Stimulated activated CD4-positive, alpha-beta T cell treated with anti-CD3 and anti-CD28 coated beads, Interleukin-1b, Interleukin-23, amount 100 ng/mL, for 1 hour (primary cell): ENCODE measurements at places on chromosomes 16 and 17.

DNA sequence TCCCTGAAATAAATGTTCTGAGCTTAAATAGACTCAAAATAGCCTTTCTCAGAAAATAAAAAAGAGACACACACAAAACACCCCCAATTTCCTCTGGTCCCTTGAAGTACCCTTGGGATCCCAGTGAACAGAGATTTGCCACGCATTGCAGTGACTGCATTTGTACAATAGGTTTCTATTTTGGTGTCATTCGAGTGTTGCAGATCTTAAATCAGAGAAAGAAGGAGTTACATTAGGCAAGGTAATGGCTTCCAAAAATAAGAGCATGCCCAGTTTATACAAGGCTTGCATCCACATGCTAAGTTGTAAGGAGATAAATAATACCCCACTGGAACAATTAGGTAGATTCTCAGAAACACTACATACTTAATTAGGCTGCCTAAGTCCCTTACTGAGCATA lies 2.2 kb downstream of the TOX3 start:
- no peak for DNase-seq

DNA sequence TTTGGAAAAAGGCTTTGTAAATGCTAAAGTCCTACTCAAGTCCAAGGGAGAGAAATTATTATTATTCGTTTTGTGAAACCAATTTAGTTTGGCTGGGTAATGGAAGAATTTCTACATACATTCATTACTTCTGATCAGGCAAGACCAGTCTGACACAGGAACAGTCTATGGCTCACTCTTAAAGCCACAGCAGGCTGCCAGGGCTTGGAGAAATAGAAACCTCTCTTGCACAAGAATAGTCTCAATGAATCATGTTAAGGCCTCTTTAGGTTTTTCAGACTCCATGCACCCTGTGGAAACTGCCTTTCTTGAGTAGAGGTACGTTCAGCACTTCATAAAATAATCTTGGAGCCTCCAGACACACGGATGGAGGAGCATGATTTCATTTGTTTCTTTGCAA lies 167.7 kb downstream of the IRX3 start:
- DNase-seq = no peak

DNA sequence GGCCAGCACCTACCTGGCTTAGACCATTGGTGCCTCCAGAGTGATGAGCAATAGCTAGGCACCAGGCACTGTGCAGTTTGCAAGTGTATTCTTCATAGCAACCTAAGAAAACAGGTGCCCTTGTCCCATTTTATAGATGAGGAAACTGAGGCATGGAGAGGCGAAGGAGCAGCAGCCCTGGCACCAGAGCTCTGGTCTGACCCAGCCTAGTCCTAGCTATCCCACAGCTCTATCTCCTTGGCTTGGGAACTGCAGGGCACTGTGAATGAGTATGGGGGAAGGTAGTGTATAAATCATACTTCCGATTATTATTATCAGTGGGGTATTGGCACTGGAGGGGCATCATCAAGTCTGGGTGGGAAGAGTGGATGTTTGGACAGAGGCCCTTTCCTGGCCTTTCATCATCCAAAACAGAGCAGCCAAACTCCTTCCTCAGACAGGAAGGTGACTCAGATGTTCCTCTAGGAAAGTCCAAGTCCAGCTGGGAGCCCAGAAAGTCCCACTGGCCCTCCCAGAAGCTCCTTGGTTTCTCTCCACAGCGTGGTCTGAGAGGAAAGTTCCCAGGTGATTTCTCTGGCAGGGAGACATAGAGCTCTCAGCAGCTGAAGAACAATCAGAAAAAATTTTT lies 32.0 kb upstream of the PLLP start:
- no peak for DNase-seq

GRCh38 chr17:1565877-1566276 lies 3.3 kb upstream of the PITPNA start:
- DNase-seq = no peak

DNA sequence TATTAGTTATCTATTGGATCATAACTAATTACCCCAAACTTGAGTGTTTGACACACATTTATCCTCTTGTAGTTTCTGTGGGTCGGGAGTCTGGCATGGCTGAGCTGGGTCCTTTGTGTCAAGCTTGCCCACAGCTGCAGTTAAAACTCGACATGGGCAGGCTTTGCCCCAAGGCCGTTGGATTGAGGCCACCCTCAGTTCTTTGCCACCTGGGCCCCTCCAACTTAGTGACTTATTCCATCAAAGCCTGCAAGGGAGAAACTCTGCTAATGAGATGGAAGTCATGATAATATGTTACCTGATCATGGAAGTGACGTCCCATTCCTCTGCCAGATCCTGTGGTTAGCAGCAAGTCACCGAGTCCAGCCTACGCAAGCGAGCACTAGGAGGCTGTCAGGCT lies 17.2 kb downstream of the TBCD start:
- DNase-seq = no peak

DNA sequence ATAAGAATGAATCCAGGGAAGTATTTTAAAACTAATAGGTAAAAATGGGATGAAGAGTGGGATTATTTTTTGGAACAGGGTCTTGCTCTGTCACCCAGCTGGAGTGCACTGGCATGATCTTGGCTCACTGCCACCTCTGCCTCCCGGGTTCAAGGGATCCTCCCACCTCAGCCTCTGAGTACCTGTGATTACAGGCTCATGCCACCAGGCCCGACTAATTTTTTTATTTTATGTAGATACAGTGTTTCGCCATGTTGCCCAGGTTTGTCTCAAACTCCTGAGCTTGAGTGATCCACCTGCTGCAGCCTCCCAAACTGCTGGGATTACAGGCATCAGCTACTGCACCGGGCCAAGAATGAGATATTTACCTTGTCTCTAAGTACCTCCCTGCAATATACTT lies 22.1 kb downstream of the NSMCE1 start:
- DNase-seq = no peak

GRCh38 chr16:70725912-70726828 lies 40.3 kb upstream of the MTSS2 start:
- no peak for DNase-seq

- no peak for DNase-seq
Observed at GRCh38 chr17:76213491-76213890, 26.8 kb downstream of the RNF157 start.

- DNase-seq = no peak
Observed at GRCh38 chr16:86808863-86809444, 230.6 kb downstream of the FOXL1 start.

GRCh38 chr17:81802048-81802758 lies 1.7 kb upstream of the GCGR start:
- DNase-seq = no peak

DNA sequence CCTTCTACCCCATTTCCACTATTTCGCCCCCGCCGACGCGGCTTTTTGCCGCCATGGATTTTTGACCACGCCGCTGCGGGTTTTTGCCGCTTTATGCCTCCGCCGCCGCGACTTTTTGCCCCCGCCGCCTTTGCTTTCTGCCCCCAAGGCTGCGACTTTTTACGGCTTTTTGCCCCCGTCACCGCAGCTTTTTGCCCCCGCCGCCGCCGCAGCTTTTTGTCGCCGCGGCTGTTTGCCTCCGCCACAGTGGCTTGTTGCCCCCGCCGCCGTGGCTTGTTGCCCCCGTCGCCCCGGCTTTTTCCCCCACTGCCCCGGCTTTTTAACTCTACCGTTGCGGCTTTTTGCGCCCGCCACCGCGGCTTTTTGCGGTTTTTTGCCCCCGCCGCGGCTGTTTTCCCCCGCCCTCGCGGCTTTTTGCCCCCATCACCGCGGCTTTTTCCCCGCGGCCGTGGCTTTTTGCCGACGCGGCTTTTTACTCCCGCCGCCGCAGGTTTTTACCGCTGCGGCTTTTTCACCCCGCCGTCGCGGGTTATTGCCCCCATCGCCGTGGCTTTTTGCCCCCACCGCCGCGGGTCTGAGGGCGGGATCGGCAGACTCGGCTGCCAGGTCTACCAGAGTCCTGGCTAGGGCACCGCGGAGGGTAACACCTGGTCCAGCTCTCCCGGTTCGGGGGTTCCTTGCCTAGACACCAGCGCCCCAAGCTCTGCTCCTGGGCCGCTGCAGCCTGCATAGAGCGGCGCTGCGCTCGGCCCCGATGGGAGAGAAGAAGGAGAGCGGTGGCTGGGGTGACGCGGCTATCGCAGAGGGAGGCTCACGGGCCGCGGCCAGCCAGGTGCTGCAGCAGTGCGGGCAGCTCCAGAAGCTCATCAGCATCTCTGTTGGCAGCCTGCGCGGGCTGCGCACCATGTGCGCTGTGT lies 562.7 kb upstream of the WSB1 start:
- no peak for DNase-seq

GRCh38 chr17:40056379-40057015 lies 2.3 kb upstream of the MED24 start:
- no peak for DNase-seq

GRCh38 chr17:69802045-69802740 lies 272.8 kb upstream of the KCNJ16 start:
- no peak for DNase-seq

GRCh38 chr16:14018851-14019250 lies 52.3 kb upstream of the MRTFB start:
- DNase-seq = no peak

GRCh38 chr16:88059701-88060386 lies 108.6 kb downstream of the BANP start:
- DNase-seq = no peak

GRCh38 chr17:8679126-8679525 lies 48.6 kb upstream of the MYH10 start:
- no peak for DNase-seq

- peak; percentile 39 for DNase-seq
Observed at GRCh38 chr17:14205992-14206461, 30.6 kb downstream of the CDRT15 start.

DNA sequence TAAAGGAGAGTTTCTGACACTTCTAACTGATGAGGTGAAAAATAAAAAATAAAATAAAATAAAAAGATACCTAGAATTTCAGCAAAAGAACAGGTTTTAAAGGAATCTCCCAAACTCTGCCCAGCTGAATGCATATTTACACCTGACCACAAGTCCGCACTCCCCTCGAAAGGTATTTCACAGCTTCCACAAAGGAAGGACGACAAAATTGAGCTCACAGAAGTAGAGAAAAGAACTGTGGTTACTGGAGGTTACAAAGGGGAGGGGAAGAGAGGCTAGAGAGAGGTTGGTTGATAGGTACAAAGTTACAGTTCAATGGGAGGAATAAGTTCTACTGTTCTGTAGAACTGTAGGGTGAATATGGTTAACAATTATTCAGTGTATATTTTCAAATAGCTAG lies 5.0 kb downstream of the LITAF start:
- DNase-seq = no peak

DNA sequence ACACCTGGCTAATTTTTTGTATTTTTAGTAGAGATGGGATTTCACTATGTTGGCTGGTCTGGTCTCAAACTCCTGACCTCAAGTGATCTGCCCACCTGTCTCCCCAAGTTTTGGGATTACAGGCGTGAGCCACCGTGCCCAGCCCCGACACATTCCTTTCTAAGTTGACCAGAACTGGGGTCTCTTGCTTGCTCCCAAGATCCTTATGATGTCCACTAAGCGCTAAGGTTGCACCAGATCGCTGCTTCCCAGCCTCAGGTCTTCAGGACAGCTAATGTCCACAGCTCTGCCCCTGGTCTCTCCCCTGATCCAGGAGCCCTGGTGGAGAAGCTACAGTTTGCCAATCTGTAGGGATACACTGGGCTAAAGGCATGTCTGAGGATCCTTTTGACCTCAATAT lies 29.5 kb downstream of the NSMCE1 start:
- DNase-seq = no peak

DNA sequence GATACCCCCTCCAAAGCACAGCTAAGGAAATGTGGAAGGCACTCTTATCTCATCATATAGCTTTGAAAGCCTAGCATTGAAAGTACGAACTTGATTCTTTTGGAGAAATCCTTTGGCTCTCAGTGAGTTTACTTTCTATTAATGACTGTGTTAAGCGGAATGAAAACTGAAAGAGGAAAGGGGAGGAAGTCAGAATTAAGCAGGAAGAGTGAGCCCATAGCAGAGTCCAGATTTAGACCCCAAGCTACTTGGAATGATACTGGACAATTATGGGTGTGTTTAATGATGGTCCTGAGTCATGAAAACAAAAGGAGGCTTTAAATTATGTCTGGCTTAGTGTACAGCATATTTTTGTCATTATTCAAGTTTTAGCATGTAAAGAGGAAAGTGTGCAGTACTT lies 42.2 kb downstream of the TENT4B start:
- no peak for DNase-seq

GRCh38 chr17:18107061-18107790 lies 1.3 kb upstream of the MYO15A start:
- no peak for DNase-seq

DNA sequence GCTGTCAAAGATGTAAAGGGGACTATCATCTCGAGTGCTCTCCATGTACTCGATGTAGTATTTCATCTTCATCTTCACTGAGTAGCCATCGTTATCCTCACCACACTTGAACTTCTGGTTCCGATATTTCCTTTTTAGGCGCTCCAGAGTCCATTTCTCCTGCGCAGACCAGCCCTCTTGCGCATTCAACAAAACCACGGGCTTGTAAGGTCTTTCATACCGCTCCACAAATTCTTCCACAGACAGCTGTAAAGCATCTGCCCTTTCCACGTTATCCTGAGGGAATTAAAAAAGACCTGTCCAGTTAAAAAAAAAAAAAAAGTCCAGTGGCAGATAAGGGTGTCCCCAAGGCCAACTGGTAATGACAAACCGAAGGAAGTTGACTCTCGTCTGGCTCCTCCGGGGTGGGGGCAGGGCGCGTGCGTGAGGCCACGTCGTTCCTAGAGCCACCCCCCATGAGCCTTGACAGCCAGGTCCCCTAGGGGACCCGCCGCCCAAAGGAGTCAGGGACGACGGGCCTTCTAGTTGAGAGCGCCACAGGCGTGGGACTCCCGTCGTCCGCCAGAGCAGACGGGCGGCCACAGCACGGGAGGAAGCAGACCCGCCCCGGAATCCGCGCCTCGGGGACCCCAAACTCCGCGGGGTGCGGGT lies 701 bp downstream of the JMJD6 start:
- peak; percentile 60 for DNase-seq

- no peak for DNase-seq
Observed at GRCh38 chr17:78745407-78746088, 36.5 kb downstream of the CYTH1 start.

GRCh38 chr17:58172369-58173071 lies 5.7 kb downstream of the OR4D2 start:
- DNase-seq = no peak

GRCh38 chr17:81336930-81337325 lies 41.8 kb upstream of the SLC38A10 start:
- no peak for DNase-seq

DNA sequence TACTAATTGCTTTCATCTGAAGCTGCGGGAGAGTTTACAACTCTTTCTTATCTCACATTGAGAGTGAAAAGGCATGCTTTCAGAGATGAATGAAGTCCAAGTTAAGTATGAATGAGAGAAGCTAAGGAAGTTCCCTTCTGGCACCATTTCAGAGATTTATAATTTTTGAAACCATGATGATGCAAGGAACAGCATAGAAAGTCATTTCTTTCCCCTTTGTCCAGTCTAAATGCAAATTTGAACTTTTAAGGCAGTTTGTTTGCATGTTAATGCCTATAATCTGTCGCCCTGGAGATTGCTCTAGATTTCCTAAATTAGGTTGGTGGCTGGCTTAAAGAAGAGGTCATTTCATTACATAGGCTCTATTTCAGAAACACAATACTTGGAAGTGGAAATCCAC lies 594.8 kb upstream of the GOT2 start:
- DNase-seq = no peak
